Activated CD4-positive, alpha-beta T cell treated with anti-CD3 and anti-CD28 coated beads for 4 hours (primary cell): ENCODE measurements at places on chromosomes 3 and 15.

- no peak for DNase-seq
Measured at GRCh38 chr3:55631766-55632331, 144.7 kb upstream of the WNT5A start.

DNA sequence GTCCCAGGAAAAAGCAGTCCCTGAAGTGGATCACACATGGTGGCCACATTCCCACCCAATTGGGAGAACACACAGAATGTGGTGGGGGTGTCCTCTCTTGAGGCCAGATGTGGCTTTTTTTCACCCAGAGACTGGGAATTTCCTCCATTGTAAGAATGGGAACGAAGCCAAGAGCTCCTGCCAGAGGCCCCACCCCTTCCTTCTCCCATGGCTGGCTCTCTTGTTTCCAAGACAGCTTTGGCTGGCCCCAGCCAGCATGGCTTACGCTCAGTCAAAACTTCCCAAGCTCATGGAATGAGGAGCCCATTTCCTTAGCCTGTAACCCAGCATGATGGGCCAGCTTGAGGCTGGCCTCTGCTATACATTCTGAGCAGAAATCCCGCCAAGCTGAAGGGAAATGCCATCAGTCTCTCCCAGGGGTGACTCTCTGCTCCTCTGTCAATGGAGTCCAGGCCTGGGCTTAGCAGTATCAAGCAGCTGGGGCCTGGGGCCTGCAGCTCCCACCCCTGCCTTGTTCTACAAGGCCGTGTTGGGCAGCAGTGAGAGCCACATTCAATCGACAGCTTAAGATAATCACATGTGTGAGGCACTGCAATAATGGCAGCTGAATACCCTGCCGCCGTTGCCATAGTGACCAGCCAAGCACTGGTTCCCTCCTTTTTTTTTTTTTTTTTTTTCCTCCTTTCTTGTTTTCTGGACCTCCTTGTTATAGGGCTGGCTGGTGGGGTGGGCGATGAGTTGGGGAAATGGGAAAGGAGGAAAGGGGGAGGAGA, 142.4 kb downstream of the EPHB1 start:
- no peak for DNase-seq

GRCh38 chr3:50594253-50594785, 17.3 kb downstream of the CISH start:
- no peak for DNase-seq

- DNase-seq: no peak
Measured at GRCh38 chr3:168398371-168399025, 302.8 kb upstream of the GOLIM4 start.

DNA sequence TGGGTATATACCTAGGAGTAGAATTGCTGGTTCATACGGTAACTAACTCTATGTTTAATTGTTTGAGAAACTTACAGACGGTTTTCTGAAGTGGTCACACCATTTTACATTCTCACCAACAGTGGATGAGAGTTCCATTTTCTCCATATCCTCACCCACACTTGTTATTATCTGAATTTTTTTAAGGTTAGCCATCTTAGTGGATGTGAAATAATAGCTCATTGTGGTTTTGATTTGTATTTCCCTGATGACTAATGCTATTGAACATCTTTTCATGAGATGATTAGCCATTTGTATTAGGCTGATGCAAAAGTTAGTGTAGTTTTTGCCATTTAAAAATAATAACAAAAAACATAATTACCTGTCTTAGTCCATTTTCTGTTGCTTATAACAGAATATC, 18.6 kb downstream of the CSTA start:
- DNase-seq: no peak

DNA sequence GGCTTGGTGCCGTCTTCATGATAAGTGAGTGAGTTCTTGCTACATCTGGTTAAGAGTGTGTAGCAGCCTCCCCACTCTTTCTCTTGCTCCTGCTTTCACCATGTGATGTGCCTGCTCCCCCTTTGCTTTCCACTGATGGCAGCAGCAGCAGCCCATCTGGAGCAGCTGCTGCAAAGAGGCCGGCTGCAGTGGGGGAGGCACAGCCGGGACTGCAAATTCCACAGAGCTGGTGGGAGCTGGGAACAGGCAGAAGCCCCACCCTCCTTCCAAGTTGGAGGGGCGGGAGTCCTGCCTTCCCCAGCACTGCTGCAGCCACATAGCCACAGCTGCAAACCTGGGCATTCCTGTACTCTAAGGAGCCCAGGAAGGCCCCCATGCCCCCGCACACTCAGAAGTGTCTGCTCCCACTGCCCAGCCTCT, 62.8 kb upstream of the IMPG2 start:
- no peak for DNase-seq

- DNase-seq: no peak
Measured at GRCh38 chr15:79868554-79868953, 28.3 kb downstream of the MTHFS start.

DNA sequence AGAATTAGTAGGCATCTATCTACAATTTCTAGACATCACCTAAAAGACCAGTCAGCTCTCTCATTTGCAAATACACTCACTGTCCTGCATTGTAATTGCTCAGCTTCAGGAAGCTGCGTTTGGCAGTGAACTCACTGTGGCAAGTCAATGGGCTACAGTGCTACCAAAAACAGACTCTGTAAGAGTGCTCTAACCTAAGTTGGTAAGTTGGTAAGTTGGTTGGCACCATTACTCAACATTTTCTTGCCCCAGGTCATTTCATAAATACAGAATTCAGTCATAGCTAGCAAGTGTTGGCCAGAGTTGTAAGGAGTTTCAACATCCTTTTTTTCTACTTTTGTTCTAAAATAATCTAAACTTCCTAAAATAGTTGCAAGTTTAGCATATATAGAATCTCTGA, 466.3 kb downstream of the NAALADL2 start:
- no peak for DNase-seq

- no peak for DNase-seq
Measured at GRCh38 chr3:124035463-124036121, 43.7 kb upstream of the ROPN1 start.

DNA sequence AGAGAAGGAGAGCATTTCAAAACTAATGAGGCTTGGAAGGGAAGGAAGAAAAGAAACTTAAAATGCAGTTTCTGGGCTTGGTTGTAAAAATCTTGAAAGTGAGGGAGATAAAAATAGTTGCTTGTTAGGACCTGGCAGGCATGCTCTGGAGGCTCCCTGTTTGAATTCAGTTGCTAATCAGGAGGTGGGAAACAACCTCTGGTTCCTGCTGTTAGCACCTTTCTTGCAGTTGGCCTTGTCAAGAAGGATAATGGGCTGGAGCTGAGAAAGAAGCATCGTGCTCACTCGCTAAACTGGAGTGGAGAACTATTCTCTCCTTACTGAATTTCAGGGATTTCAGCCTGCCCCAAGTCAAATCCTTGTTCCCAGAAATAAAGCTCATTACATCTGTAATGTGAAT, 23.4 kb downstream of the SNAPC5 start:
- no peak for DNase-seq

DNA sequence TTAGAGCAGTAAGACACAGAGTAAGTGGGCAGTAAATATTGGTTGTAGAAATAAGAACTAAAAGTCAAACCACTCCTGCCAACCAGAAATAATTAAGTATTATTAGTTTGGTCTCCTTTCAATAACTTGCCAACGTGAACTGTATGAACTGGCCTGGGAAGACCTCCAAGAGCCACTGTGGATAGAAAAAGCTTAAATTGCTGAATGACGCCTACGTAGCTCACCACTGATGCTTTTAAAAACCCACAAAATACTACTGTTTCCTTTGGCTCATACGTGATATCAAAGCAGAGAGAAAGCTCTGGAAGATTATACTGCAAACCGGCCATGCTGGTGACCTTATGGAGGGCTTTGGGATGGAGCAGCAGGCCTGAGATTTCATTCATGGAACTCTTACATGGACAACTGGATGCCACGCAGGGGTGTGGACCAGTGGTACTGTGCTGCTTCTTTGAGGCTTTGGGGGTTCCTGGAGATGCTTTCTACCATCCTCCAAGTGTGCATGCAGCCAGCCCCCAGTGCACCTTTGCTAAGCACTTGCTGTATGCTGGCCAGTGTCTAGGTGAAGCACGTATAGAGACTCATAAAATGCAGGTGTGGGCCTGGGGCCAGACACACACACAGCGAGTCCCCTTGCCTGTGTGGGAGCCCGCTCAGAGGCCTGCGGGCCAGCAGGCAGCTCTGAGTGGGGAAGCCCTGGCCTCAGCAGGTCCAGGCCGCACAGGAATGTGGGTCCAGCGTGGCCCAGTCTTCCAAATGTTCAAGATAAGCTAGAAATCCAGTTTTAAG, 66.8 kb downstream of the ABTB1 start:
- no peak for DNase-seq

- DNase-seq: no peak
Measured at GRCh38 chr3:52385157-52385556, 59.7 kb downstream of the SEMA3G start.

GRCh38 chr3:20154928-20155327, 31.1 kb downstream of the SGO1 start:
- DNase-seq: no peak

GRCh38 chr15:43440721-43441281, 52.2 kb downstream of the TP53BP1 start:
- peak; percentile 8 for DNase-seq

- no peak for DNase-seq
Measured at GRCh38 chr15:83643201-83643600, 10.7 kb upstream of the ADAMTSL3 start.

DNA sequence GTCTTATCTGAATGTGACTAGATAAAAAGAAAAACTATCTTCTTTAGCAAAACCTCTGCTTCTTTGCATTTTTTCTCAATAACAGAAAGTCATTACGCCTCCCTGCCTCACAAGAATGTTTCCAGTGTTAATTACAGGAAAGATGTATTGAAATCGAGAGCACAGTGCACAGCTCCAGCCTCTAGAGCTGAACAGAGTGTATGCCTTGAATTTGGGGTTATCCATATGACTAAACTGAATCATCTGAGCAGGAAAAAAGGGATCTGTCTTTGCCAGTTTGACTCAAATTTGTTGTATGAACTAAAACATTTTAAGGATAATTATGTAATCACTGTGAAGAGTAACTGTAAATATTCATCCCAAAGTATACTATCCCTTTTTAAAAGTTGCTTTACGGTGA, 149.1 kb upstream of the CGNL1 start:
- no peak for DNase-seq

- DNase-seq: no peak
Measured at GRCh38 chr3:16150285-16150684, 24.2 kb upstream of the GALNT15 start.

DNA sequence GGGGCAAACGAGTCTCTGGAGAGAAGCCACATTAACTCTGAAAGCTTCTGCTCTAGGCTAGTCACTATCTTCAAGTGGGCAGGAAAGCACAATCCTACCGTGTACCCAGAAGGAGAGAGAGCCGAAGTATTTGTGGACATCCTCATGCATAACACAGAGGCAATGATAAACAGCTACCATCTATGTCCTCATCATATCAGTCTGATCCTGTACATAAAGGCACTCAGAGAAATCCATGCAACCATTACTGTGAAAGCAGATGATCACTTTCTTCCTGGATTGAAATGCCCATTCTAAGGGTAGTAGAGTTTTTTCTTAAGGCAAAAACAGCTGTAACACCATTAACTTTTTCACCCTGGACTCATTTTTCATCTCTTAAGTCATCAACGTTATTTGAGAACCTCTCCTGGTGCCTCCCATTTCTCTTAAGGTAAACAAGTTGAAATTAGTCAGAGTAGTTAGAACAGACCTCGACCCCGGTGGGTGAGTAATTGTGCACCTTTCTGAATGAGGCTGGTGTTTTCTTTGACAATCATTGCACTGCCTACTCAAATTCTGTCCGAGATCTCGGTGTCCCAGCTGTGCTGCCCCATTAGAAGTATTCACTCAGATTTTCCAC, 327.4 kb downstream of the SHQ1 start:
- no peak for DNase-seq

GRCh38 chr3:72041511-72041910, 256.6 kb upstream of the PROK2 start:
- no peak for DNase-seq

GRCh38 chr3:17965331-17965730, 222.9 kb upstream of the TBC1D5 start:
- no peak for DNase-seq

DNA sequence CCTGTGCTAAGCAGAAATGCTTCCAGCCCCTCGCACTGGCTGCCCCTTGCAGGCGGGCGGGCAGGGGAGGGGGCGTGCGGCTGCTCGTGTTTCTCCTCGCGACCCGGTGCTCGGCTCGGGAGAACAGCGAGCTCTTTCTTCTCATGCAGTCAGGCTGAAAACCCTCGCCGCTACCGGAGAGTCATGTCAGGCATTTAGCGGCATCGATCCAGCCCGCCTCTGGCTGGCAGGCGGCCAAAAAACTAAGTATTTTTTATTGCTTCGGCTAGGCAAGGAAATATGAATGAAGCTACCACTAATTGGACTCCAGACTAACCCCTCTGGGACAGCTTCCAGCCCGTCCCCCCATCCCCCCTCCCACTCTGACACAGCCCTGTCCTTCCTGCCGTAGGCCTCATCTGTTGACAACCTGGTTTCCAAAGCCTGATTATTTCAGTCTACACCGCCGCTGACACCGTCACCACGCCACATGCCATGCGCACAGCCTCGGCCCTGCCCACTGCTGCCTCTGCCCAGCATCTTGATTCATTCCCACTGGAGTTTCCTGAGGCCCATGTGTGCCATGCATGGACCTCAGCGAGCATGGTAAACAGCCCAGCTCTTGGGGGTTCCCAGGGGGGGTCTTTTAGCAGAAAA, 35.3 kb downstream of the TLE3 start:
- DNase-seq: no peak

DNA sequence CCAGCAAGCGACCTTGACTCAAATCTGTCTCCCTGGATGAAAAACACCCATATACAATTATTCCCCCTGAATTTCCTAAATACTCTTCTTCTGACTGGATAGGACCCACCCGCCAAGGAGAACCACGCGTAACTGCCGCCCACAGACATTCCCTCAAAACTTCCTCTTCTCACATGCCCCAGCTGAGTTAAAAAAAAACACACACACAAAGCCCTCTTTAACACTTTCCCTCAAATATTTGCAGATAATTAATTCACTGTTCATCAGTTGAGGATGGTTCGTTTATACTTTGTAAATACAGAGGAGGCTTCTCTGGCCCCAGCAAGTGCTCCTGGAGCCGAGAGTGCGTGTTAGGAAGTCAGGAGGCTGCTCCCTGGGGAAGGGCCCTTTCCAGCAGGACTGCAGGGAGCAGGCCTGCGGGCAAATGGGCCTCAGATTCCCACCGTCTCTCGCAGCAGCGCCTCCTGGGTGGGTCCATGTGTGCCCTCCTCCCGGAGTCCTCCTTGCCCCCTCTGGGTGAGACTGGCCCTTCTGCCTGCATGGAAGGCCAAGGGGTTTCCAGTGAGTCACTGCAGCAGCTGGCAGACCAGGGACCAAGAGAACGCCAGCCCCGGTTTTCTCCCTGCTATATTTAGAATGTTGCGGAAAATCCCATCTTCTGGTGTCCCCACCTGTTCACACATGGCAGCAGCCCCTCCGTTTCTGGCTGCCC, 46.8 kb downstream of the MGLL start:
- no peak for DNase-seq
